ENCODE measurements at places on chromosomes 6 and 20.

DNA sequence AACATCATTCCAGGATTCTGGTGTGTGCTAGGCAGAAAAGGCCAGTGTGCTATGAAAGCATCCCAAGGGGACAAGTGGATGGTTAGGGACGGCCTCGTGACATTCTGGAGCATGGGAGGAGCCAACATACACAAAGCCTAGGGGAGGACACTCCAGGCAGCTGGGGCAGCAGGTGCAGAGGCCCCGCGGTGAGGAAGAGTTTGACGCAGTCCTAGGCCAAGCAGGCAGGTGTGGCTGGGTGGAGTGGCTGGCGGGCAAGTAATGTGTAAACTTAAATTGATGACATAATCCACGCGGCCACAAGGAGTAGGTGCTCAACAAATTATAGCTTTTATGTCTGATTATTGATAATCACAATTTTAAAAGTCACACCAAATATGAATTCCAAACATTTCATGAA, 93.6 kb downstream of the TMEM242 start:
- no peak for DNase-seq

- no peak for DNase-seq
These were observed 124.8 kb downstream of the MAP3K7 start for GRCh38 chr6:90462102-90462501.

DNA sequence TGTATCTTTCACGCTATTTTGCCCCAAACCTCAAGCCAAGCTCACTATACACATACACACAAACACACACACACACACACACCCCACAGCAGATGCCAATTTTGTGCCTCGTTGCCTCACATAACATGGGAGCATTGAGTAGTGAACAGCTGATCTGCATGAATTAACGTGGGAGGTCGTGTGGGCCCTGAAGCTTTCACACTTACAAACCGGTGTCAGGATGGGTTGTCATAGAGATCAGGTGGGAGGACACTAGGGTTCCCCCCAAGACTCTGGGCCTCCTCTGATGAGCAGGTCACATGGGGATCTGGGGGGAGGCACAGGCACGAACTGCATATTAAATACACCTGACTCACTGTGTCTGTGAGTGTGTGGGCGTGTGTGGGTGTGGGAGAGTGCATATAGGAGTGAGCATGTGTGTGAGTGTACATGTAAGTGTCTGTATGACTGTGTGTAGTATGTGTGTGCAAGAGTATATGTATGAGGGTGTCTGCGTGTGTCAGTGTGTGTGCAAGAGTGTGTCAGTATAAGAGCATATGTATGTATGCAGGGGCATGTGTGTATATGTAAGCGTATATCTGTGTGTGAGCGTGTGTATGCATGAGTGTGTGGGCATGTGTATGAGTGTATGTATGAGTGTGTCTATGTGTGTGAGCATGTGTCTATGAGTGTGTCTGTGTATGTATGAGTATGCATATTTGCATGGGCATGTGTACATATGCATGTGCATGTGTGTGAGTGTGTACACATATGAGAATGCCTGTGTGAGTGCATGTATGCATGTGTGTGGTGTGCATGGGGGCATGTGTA, 370.4 kb downstream of the PREX1 start:
- no peak for DNase-seq

DNA sequence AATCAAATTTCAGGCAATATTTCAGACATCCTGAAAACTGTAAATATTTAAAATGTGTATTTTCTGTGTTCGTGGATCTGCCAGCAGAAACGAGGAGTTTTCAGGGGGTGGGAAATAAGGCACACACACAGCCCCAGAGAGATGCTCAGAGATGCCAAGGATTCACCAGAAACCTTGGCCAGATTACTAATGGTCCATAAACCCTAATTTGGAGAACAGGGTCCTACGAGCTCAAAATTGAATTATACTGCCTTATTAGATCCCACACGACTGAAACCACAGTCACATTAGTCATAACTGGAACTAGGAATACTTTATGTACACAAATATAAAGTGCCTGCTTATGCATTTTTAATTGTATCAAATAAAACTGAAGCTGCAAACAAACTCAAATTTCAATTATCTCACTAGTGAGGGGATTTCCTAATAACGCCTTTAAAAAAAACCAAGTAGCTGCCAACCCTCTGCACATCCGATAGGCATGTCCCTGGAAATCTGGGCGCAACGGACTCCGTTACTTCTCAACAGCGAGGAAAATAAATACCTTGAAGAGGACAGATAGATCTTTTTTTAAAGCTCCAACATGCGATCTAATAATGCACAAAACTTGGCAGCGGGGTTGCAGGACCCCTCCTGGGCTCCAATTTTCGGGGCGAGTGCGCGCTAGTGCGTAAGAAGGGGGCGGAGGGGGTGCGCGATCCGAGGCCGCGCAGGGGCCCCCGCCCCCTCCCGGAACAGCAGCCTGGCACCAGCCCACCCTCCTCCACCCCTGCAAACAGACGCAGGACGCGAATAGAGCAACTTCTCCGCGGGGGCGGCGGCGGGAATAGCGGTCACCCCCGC, 897 bp downstream of the CHD6 start:
- peak; percentile 23 for DNase-seq

DNA sequence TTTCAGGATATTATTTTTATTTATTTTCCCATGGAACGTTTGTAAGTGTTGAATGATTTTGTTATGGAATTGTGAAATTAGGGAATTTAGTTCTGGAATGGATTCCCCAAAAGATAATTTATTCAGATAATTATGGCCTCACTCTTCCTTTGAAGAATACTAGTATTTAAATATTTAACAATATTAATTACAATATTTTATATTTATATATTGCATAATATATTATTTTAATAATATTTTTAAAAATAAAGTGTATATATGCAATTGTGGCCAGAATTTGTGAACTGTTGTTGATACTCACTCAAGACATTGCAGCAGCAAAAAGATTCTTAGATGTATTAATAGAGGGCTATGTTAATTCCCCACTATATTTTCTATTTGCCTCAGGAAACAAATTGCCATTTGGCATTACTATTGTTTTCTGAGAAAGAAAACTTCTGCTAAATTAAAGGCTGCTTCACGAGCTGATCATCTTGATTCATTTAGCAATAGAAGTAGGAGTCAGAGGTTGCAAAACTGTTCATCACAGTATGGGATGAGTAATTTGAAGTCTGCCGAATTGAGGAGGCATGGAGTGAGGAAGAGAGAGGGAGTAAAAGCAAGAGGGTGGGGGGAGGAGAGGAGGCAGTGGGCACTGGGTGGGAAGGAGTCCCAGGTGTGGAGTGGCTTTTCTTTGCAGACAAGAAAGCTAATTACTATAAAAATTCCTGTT, 729.2 kb downstream of the DHX35 start:
- no peak for DNase-seq

All from HCEC 1CT (cell line).